ENCODE measurements at places on chromosomes 13 and 19.

DNA sequence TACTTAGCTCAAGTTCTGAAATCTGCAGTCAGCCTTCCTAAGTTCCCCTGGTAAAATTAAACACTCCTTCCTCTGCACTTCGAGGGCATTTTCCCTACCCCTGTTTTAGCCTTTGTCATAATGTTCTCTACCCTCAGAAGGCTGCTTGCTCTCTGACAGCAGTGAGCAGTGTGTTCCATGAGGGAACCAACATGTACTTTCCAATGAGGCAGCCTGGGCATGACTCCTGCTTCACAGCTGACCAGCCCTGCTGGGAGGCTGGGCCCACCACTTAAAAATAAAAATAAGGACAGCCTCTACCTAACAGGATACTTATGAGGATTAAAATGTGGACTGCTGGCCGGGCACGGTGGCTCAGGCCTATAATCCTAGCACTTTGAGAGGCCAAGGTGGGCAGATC, 26.4 kb downstream of the RUBCNL start:
- DNase-seq, result no peak

DNA sequence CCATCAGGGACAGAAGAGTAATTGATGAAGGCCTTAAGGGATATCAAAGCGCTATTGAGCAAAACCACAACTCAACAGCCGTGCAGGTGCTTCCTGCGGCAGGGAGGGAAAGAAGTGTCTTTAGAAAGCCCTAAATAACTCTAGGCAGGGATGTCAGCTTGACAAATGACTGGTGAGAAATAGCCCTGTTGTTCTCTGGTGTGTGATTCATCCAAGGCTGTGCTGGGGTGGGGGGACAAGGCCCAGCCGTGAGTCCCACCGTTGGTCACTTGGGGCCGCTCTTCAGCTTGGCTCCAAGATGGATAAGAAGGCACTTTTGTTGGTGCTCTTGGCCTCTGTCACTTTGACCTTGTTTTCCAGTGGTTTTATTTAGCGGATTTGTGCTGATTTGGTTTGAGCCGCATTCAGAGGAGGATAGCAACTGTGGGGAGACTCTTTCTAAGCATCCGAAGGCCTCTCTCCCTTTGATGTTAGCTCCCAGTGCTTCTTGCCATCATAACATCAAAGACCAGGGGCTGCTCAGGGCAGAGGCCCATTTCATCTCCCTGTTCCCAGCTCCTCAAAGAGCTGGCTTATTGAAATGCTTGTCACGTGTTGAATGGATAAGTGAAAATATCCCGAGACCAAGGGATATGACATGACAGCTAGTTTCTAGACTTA, 130.3 kb upstream of the SERP2 start:
- peak; percentile 73 for DNase-seq

DNA sequence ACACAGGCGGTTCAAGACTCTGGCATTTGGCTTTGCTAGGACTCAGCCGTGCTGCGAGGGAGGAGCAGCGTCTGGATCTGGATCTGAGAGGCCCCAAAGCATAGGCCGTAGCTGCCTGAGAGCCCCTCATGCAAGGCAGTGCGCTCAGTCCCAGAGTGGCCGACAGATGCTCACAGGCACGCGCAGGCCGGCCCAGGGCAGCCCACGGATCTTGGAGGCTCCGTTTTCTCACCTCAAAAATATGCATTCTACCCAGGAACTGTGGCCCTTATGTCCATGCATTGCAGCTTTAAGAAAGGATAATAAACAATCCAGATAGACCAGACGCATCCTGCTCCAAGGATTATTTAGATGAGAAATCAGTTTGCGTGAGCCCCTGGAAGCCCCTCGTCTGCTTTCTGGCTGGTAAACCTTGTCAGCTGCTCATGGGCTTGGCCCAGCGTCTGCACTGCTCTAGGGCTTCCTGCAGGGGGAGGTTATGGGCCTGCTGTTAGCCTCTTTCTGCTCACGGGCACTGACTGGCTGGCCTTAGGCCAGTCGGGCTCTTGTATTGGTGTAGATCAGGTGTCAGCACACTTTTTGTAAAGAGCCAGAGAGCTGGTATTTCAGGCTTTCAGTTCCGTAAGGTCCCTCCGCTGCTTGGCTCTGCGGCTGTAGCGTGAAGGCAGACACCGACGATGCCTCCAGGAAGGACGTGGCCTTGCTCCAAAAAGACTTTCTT, 24.2 kb downstream of the TEX29 start:
- DNase-seq, result peak; percentile 56

GRCh38 chr13:38758277-38758676, 71.4 kb downstream of the FREM2 start:
- DNase-seq, result no peak

DNA sequence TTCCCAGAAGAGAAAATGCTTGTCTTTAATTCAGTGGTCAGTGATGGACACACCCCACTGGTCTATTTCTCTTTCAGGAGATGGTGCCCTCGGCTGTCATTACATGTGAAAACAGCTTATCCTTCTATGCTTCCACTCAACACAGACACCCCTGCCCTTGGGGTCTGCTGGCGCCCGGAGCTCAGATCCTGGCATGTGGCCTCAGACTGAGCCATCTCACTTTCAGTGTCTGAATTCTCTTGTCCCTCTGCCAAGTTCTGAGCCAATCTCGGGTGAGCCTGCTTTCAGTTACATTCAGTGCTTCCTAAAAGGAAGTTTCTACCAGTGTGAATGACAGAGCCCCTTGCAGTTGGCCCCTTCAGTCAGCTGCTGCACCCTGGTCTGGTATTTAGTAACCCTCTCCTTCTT, 293.6 kb downstream of the DNAJC15 start:
- DNase-seq, result peak; percentile 78

- DNase-seq, result no peak
Measured at GRCh38 chr19:34733266-34733745, 737 bp upstream of the ZNF181 start.

GRCh38 chr13:112457081-112457480, 80.9 kb downstream of the SPACA7 start:
- no peak for DNase-seq

DNA sequence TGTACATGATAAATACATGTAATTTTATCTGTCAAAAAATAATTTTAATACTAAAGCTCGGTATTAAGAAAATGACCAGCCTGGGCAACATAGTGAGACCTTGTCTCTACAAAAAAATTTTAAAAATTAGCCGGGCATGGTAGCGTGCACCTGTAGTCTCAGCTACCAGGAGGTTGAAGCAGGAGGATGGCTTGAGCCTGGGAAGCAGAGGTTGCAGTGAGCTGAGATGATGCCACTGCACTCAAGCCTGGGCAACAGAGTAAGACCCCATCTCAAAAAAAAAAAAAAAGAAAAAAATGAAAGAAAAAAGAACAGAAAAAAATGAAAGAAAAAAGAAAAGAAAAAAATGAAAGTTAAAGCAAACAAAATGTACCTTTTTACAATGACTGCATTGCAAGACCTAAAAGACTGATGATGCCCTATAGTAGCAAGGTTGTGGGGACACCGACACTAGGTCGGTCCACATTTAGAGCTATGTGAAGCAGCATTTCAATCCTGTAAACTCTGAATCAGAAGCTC, 5.3 kb downstream of the ZFP14 start:
- DNase-seq, result no peak

DNA sequence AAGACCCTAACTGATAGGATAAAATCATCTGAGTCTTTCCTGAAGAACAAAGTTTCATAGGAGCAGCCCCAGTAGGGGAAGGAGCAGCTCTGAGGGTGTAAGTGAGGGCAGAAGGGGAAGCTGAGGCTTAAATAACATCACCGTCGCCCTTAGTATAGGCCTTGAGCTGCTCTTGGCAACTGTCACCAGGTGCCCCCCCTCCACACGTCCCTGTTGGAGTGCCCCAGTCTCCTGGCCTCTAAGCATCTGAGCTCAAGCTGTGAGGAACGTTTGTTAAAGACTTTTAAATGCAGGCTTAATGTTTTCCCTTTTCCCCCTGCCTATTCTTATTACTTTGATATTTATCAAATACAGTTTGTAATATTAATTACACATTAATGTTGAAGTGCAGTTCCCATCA, 170.6 kb downstream of the ZIC5 start:
- no peak for DNase-seq
